ENCODE measurements at places on chromosomes 1 and 21. TPM values are rescaled to one million over a fixed set of nuclear protein-coding genes. Genes with fewer than 3 reads are reported as not detected.

TP73 gene
- not detected for total RNA-seq

E2F2 gene
- 1.2 TPM for total RNA-seq

IGSF9 gene
- total RNA-seq: not detected

NTMT2 gene
- not detected for total RNA-seq

NR5A2 gene
- not detected for total RNA-seq

C1orf35 gene
- 28.5 TPM for total RNA-seq

CELA3A gene
- total RNA-seq: not detected

GRCh38 chr1:216183007-216183406 lies 240.2 kb downstream of the USH2A start:
- no peak overlapping the region for H3K4me3 ChIP-seq
- no peak for DNase-seq
- no peaks in the 10 kb centered on the region for H3K4me1 ChIP-seq
- no peaks in the 10 kb centered on the region for H3K36me3 ChIP-seq
- no peaks in the 10 kb centered on the region for H3K27me3 ChIP-seq
- H3K27ac ChIP-seq: no peak overlapping the region

GRCh38 chr1:232982238-232982944 lies 32.0 kb downstream of the NTPCR start:
- H3K27ac ChIP-seq: no peak overlapping the region
- no peaks in the 10 kb centered on the region for H3K27me3 ChIP-seq
- DNase-seq: no peak
- peaks cover 6% of the 10 kb centered on the region for H3K36me3 ChIP-seq

DNA sequence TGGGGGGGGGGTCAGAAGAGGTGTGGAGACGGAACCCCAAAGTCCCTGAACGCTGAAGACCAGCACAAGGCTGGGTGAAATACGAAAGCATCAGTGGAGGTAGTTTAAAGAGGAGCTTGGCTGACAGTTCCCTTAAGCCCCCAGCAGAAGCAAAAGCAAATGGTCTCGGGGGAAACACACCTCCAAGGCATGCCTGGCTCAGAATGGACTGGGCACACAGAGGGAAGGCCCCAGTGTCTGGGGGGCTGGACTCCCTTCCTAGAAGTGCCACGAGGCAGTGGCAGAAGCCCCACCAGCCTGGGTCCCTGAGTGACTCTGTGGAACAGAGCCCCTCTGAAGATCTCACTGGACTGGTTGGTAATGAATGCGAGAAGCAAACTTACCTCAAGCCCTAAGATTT lies 43.9 kb downstream of the UBE2G2 start:
- H3K4me1 ChIP-seq: no peaks in the 10 kb centered on the region
- no peaks in the 10 kb centered on the region for H3K36me3 ChIP-seq
- H3K27me3 ChIP-seq: no peaks in the 10 kb centered on the region
- H3K27ac ChIP-seq: no peak overlapping the region

- no peak overlapping the region for H3K4me3 ChIP-seq
- peaks cover 41% of the 10 kb centered on the region for H3K4me1 ChIP-seq
- DNase-seq: no peak
- no peaks in the 10 kb centered on the region for H3K36me3 ChIP-seq
- no peak overlapping the region for H3K27ac ChIP-seq
Observed at GRCh38 chr1:26357121-26357602, 3.2 kb upstream of the CRYBG2 start.

- no peak for DNase-seq
- H3K27me3 ChIP-seq: no peaks in the 10 kb centered on the region
- no peak overlapping the region for H3K27ac ChIP-seq
- no peaks in the 10 kb centered on the region for H3K4me1 ChIP-seq
- no peak overlapping the region for H3K4me3 ChIP-seq
Observed at GRCh38 chr1:59743324-59744091, 71.2 kb upstream of the HOOK1 start.

- peaks cover 39% of the 10 kb centered on the region for H3K36me3 ChIP-seq
- no peak for DNase-seq
- H3K4me3 ChIP-seq: no peak overlapping the region
- no peak overlapping the region for H3K27ac ChIP-seq
- H3K27me3 ChIP-seq: no peaks in the 10 kb centered on the region
Observed at GRCh38 chr1:3639397-3639911, 10.4 kb downstream of the WRAP73 start.

Data from CD4-positive, alpha-beta memory T cell (primary cell).